DMS53 (cell line): ENCODE measurements at places on chromosomes 4 and X.

- DNase-seq, result peak; percentile 61
Observed at GRCh38 chrX:50988649-50989048, 78.1 kb downstream of the BMP15 start.

DNA sequence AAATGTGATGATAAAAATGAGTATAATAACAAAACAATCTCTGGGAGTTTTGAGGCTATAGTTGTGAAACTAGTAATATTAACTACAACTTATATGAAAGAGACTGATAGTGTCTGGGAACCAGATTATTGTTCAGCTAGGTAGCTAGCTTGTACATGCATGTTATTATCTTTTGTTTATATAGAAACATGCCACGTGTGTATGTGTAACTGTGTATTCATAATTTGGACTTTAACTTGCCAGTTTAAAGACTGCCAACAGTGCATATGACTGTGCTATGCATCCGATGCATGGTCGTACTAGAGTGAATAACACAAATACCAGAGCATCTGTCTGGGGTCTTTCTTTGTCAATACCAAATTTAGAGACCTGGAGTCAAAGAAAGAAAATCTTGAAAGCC is 92.2 kb downstream of the ADGRL3 start:
- no peak for DNase-seq

DNA sequence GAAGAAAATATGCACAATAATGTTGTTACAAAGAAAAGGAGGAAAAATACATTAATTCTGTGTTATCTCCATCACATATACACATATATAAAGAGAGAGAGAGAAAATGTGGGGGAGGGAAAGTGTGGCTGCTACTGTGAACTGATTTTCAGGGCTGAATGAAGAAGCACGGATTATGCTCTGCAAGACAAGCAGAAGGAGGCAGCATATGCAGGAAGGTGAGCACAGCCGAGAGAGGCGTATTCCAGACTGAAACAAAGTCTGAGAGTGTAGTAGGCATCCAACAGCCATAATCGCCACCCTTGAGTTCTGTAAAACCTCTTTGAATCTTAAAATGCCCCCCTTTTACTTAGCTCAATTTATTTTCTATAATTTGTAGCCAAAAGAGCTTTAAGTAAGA is 1081.8 kb upstream of the GRID2 start:
- DNase-seq, result no peak

DNA sequence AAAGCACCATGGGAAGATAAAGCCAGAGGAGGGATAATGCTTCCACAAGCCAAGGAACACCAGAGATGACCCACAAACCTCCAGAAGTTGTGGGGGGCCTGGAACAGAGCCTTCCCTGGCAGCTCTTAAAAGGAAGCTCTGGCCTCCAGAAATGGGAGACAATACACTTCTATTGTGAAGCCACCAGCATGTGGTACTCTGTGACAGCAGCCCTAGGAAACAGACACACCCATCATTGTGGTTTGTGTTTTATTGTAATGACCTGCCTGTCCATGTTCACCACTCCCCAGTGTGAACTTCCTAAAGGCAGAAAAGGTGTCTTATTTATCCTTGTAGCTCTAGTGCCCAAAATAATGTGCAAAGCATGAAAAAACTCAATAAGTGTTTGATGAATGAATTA is 264.1 kb upstream of the GATB start:
- DNase-seq, result no peak

GRCh38 chr4:103498161-103499070 is 221.4 kb downstream of the TACR3 start:
- no peak for DNase-seq

DNA sequence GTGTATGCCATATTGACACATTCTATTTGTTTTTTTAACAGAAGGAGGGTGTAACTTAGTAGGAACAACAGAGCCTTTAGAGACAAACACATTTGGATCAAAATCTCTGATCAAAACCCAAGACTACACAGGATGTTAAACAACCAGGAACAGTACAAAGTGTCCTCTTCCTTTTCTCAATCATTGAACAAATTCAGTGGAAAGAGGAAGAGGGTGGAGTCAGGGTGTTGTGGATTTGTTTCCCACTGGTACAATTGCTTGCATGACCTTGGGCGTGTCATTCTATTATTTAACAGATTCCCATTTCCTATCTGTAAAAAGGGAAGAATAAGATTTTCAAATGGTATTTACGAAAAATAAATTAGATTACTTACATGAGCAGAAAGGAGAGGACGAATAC is 1162.8 kb upstream of the PRKX start:
- DNase-seq, result no peak

- no peak for DNase-seq
Observed at GRCh38 chr4:151355155-151355554, 29.8 kb upstream of the SH3D19 start.

GRCh38 chr4:43238008-43238407 is 345.5 kb downstream of the GRXCR1 start:
- DNase-seq, result no peak

- DNase-seq, result peak; percentile 7
Observed at GRCh38 chr4:17283832-17284231, 228.1 kb downstream of the QDPR start.

GRCh38 chr4:184693056-184693455 is 40.8 kb downstream of the CENPU start:
- no peak for DNase-seq
